AML-193 (cell line): ENCODE measurements at places on chromosomes 2 and 18.

DNA sequence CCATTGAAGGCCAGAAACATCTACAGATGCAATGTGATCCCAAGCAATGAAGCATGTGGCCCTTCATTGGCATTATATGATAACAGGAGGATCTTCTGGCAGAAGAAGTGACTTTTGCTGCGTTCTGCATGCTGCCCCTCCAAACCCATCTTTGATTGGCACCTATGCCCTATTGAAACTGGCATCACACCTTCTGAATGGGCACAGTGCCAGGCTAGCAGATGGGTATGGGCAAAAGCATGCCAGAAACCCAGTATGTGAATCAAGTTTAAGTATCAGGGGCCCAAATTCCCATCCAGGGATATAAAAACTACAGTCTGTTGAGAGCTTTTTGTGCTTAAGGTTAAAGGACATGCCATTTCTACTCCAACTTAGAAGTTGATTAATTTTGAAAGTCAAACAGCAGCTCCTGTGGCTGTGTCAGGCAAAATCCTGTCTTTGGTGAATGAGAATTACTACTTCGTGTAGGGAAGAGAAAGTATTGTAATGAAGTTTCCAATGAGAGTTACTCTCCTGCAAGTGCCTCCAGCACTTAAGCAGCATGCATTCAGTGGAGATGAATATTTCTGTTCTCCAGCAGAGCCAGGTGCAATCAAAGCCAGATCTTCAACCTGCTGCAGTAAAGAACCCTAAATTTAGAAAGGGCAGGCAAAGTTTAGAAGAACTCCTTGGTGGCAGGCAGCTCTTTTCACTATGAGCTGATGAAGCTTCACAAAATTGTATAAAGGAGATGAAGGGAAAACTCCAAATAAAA lies 8.6 kb downstream of the VRK2 start:
- DNase-seq, result no peak

GRCh38 chr2:236172255-236173035 lies 4.3 kb upstream of the GBX2 start:
- DNase-seq, result no peak

GRCh38 chr2:11257078-11257477 lies 87.4 kb downstream of the ROCK2 start:
- DNase-seq, result no peak

DNA sequence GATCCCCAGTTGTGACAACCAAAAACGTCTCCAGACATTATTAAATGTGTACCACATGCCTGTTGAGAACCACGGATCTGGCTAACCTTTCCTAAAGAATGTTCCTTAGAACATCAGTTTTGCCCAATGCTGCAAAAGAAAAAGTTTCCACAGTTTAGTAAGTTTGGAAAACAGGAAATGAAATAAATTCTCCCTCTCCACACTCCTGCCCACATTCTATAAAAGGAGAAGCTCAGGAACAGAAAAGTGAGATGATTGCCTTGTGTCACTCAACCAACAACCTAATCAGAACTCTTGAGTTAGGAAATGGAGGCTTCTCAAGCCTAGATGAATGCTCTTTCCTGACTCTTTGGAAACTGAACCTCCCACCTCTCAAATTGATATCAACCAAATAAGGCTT lies 56.1 kb upstream of the NFE2L2 start:
- DNase-seq, result no peak

DNA sequence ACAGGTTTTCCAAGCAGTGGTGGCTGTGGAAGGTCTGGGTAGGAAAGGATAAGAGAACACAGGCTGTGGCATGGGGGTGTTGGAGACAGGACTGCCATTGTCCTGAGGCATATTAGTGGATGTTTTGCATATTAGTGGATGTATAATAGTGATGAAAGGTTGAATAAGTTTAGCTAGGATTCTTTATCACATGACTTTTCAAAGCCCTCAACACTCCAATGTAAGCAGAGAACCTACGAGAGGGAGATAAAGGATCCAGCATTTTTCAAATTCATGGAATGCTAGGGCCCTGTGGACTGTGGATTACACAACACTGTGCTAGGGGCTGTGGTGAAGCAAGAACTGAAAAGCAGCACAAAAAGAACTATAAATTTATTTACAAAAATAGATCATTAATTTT lies 63.2 kb downstream of the POLE4 start:
- DNase-seq, result no peak

GRCh38 chr2:33136566-33136965 lies 189.8 kb downstream of the LTBP1 start:
- no peak for DNase-seq

DNA sequence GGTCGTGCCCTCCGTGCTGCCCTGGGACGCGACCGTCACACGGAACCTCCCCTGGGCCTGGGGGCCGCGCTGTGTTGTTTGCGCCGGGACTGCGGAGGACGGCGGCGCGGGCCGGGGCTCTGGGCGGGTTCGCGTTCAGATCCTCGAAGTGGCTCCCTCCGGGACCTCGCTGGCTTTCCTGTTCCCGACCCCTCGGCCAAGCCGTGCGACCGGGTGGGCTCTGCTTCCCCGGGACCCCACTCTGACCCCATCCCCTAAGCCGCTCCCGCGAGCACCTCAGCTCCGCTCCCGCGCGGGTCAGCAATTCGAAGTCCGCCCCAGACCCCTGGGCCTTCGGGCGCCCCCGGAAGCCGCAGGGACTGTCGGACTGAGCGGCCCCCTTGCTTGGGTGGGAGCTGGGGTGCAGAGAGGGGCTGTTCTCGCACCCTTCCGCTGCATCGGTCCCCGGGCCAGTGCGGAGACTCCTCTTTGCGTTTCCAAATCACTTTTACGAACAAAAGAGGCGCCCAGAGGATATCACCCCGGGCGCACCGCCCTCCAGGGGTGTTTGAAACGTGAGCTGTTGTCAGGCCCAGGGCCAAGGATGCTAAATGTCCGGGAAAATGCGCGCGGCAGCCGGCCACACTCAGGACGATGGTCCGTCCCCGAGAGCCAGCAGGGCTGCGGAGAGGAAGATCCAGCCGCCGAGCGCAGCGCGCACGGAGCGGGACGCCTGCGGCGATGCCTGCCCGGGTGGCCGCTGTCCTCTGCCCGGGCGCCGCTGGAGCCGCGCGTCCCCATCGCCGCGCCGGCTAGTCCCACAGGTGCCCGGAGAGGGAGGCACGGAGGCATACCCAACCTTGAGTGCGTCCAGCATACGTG lies 73.5 kb downstream of the ZCCHC2 start:
- no peak for DNase-seq

DNA sequence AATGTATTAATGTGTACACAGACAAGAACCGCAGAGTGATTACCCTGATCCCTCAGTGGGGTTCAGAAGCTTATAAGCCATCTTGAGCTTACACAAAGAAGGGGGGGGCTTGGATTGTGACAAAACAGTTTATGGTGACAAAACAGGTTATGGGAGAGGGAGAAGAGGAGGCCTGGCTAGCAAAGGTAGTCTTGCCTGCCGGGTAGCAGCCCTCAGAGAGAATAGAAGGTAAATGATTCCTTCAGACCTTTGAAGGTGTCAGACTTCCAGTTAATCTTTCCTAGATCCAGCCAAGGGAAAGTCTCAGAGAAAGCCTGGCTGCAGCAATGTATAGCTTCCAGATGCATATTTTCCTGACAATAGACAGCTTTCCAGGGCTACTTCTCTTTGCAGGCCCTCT lies 44.6 kb upstream of the RAPH1 start:
- no peak for DNase-seq

GRCh38 chr18:59202258-59202820 lies 17.6 kb upstream of the GRP start:
- DNase-seq, result no peak

DNA sequence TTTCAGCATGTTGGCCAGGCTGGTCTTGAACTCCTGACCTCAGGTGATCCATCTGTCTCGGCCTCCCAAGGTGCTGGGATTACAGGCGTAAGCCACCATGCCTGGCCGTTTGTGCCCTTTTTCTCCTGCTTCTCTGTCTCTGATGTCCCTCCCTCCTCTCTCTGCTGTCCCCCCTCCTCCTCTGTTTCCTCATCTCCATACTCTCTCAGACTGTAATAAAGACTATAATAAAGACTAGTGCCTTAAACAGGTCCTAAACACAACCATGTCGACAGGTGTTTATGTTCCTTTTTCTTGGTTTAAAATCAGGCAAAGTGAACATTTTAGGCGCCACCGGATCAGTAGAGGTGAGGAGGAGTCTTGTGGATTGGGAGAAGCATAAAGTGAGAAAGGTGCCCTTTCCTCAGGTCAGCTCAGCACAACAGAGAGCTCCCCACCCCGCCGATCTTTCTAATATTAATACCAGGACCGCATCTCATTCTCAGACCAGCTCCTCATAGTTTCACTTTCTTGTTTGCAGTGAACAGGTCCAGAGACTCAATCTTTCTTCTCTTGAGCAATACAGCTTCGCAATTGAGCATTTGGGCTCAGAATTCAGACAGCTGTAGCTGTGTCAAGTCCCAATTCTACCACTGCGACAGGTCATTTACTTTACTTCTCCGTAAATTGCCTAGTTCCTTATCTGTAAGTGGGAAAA lies 23.7 kb downstream of the TIMM21 start:
- no peak for DNase-seq

- DNase-seq, result no peak
These were observed 81.4 kb downstream of the ACAA2 start for GRCh38 chr18:49731860-49732311.
